Epithelial cell of esophagus (primary cell): ENCODE measurements at places on chromosomes 5 and 9.

- DNase-seq = peak; percentile 89
These were observed 10.3 kb downstream of the FST start for GRCh38 chr5:53490747-53491146.

DNA sequence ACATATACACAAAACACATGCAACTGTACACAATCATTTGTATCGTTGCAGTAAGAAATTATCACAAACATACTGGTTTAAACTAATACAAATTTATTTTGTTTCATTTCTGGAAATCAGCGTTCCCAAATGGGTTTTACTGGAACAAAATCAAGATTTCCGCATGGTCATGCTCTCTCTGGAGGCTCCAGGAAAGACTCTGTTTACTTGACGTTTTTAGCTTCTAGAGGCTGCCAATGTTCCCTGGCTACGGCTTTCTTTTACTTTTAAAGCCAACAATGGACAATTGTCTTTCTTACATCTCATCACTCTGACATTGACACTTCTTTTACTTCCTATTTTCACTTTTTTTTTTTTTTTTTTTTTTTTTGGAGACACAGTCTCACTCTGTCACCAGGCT is 793.1 kb downstream of the CDH9 start:
- DNase-seq = no peak

GRCh38 chr5:2014058-2014610 is 131.4 kb upstream of the IRX4 start:
- DNase-seq = no peak

DNA sequence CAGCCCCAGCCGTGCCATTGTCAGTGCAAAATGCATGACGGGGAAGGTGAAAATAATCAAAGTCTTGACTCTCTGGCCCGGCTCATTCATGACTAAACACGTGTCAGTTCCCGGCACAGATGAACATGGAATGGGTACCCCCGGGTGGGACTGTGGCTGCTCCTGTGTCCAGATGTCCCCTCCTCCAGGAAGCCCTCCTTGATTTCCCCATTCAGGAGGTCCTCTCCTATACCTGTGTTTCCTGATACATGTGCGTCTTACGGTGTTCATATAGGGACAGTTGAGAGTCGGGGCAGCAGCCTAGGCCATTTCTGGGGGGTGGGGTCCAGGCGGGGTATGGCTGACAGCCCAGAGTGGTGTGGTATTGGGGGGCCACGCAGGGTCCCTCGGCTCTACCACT is 19.5 kb downstream of the RXRA start:
- DNase-seq = no peak

DNA sequence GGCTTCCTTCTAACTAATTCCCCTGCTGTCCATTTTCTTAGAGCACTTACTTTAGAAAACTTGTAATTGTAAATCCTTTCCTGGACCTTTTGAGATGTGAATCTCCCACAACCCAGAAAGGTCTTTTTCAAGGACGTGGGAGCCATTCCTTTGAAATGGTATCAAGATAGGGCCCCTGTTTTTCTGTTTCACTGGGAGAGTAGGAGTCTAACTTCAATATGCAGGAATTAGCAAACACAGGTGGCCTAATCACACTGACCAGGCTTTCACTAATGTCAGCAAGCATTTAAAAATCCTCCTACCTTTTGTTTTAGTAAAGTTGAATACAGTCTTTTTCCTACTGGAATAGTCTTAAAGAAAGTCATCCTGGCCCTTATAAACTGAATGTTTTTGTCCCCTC is 558.3 kb downstream of the PTPRD start:
- DNase-seq = no peak

DNA sequence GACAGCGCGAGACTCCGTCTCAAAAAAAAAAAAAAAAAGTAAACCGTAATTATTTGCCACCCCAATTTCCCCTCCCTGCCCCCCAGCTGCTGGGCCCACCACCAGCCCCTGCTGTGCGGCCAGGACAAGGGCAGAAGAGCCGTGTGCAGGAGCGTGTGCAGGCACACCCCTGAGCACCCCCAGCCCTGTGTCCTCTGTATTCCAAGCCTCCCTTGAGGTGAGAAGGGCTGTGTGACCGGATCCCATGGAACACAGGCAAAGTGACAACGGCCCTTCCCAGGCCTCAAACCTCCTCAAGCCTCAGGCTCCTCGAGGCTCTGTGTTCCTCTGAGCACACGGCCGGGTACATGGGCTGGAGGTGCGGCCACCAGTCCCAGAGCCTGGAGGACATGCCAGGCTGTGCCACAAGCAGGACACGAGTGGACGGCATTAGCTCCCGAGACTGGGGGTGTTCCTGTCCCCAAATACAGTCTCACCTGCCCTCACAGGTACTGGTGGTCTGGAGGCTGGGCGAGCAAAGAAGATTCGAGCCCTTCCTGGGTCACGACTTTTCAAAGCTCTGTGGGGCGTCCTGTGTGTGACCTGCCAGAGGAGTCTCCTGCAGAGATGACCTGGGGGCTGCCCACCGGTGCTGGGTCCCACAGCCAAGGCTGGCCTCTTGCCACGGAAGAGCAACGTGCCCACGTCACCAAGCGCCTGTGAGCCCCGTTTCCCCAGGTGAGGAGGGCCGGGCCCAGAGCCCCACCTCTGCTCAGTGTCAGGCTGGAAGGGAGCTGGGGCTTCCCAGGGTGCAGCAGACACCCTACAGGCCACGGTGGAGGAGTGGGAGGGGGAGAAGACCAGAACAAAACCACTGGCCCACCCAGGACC is 47.1 kb upstream of the SIMC1 start:
- DNase-seq = no peak

- DNase-seq = no peak
These were observed 112.4 kb upstream of the PRLR start for GRCh38 chr5:35342664-35343063.

GRCh38 chr5:143215690-143216089 is 187.8 kb downstream of the NR3C1 start:
- DNase-seq = no peak

GRCh38 chr5:122498163-122498562 is 186.1 kb downstream of the SNCAIP start:
- DNase-seq = peak; percentile 20

DNA sequence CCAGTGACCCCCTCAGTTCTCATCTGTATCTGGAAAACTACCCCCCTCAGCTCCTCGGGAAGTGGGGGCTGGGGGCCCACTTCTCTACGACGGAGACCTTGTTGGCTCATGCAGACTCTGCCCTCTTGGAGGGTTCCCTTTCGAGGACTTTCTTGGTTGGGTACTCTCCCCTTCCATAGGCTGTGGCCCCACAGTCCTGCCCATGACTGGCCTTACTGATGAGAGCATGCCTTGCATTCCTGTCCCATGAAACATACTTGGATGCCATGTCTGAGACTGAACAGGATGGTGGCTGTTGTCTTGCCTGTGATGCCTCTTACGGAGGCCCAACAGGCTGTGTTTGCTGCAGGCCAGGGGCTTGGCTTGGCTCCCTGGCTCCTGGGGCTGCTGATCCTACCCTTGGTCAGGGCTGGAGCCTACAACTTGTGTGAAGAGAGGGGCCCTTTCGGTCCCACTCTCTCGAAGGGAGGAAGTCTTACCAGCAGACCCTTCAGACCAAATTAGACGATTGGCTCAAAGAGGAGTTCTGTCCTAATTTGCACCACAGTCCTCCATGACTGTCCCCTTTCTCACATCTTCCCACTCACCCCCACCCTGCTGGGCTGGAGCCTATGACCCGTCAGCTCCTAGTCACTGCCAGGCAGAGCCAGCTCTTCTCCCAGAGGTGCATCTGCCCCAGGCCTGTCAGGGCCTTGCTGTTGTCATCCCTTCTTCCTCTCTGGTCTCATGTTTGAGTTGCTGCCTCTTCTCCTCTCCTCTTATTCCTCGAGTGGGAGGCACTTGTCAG is 109.9 kb downstream of the CACNA1B start:
- DNase-seq = no peak

DNA sequence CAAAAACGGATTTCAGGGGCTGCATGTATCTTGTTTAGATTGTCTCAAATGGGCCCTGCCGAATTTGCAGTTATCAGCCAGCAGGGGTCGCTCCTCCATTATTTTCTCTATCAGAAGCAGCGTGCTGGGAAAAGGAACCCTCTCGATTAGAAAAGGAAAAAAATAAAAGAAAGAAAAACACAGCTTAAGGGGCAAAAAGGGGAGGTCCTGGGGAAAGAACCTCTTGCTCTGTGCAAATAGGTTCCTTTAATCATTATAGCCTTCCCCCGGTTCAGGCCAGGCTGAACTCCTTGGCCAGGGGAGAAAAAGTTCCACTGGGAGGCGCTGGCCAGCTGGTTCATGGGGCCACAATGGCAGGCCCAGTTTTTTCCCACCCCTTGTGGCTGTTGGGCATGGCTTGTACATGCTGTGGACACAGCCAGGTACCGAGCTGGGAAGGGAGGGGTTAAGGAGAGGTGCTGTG is 25.0 kb upstream of the CAPSL start:
- peak; percentile 24 for DNase-seq
